ENCODE measurements at places on chromosomes 12 and 14. TPM values are rescaled to one million over a fixed set of nuclear protein-coding genes. Genes with fewer than 3 reads are reported as not detected.

DNA sequence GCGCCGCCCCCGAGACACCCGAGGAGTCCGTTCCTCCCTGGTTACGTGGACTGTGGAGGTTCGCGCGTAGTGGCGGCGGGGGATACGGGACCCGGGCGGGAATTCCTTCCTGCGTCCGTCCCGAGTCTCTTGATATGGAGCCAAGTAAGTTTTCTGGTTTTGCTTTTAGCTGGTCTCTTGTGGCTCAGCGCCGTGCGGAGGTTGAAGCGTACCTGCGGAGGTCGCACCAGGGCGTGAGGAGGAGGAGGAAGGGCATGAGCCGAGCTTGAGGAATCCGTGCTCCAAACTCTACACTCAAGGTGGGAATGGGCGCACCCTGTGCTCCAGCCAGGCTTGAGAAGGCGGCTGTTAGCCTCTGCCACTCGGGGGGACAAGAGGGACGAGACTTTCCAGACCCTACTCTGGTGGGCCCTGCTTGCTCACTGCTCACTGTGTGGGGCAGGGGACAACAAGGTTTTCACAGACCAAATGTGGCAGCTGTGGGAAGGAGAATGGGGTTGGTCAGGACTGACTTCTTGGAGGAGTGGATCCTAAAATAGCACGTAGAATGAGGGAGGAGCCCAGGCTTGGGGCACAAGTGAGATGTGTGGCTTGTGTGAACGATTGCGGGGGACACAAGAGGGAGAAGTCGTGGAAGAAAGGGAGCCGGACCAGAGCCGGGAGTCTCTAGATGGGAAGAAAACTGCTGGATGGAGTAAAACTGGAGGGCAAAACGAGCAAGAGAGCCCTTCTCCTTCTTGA is 577 bp downstream of the ATG101 start:
- no peak for DNase-seq
- H3K36me3 ChIP-seq = peaks cover 31% of the 10 kb centered on the region
- peak overlapping the region; percentile 97 for H3K4me3 ChIP-seq
- H3K27ac ChIP-seq = no peak overlapping the region
- H3K27me3 ChIP-seq = no peaks in the 10 kb centered on the region

GRCh38 chr14:68609012-68609411 is 183.9 kb downstream of the ZFP36L1 start:
- no peaks in the 10 kb centered on the region for H3K27me3 ChIP-seq
- H3K27ac ChIP-seq = no peak overlapping the region
- no peak overlapping the region for H3K4me3 ChIP-seq
- DNase-seq = no peak
- no peaks in the 10 kb centered on the region for H3K4me1 ChIP-seq
- H3K36me3 ChIP-seq = no peaks in the 10 kb centered on the region

GRCh38 chr14:95677179-95677835 is 8.9 kb upstream of the TCL1B start:
- H3K36me3 ChIP-seq = peaks cover 2% of the 10 kb centered on the region
- H3K27ac ChIP-seq = no peak overlapping the region
- DNase-seq = no peak
- H3K4me3 ChIP-seq = no peak overlapping the region
- H3K4me1 ChIP-seq = peaks cover 4% of the 10 kb centered on the region

DNA sequence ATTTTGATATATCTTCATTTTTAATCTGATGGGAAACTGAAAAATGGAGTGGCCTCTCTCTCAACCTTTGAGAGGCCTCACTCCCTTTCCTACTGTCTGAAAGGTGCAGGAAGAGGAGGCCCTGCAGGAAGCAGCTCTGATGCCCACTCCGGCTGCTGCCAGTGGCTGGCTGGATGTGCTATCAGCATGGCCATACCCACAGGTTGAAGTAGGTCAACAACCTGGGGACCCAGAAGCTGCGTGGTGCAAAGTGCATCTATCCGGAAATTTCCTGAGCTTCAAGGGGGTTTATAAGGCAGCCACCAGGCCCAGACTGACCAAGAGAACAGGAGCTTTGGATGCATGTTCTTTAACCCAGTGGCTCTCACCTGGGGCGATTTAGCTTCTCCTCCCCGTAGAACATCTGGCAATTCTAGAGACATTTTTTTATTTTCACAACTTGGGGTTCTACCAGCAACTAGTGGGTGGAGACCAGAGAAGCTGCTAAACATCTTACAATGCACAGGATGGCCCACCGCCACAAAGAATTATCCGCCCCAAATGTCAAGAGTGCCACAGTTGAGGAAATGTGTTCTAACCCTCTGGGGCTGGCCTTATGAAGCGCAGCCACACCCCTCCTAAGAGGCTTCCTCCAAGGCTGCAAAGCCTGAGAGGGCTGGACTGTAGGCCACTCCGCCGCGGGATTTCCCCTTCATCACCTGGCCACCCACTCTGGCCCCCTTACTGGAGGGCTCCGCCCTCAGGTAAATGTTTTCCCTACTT is 8.2 kb upstream of the BATF start:
- no peaks in the 10 kb centered on the region for H3K27me3 ChIP-seq
- no peak overlapping the region for H3K27ac ChIP-seq
- DNase-seq = no peak
- no peaks in the 10 kb centered on the region for H3K4me1 ChIP-seq
- H3K4me3 ChIP-seq = no peak overlapping the region

DNA sequence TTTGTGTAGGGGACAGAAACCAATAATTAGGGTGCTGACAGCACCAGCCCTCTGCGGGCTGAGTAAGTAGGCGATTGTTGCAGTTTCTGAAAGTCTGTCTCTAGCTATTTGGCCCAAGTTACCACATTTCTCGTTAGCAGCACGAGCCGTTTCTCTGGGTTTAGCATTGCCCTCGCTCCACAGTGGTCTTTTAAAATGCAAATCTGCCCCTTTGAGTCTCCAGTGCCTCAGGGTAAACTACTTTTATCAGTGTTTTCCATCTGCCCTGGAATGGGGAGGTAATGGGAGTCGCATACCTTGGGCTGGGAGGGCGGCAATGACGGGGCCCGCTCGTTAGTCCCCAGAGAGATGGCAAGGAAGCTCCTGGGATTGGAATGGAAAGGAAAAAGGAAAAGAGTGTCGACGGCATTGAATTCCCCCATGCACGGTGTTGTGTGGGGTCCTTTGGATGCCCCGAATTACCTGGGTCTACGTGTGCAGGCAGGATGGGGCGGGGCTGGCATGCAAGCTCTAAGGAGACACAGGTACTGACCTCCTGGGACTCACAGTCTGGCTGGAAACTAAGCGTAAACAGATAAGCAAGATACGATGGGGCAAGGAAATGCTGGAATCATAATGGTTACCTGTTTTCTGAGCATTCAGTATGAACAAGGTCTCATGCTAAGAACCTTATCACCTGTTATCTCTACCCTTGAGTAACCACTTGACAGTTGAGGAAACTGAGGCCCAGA is 131.8 kb upstream of the MAP1LC3B2 start:
- H3K27me3 ChIP-seq = no peaks in the 10 kb centered on the region
- H3K4me3 ChIP-seq = peak overlapping the region; percentile 69
- H3K4me1 ChIP-seq = peaks cover 2% of the 10 kb centered on the region
- H3K36me3 ChIP-seq = 0 out of 2 replicates have a peak, but pooled peaks cover 2% of the 10 kb centered on the region
- H3K27ac ChIP-seq = peak overlapping the region; percentile 66

GRCh38 chr12:53006810-53007309 is 604 bp downstream of the EIF4B start:
- peaks cover 5% of the 10 kb centered on the region for H3K4me1 ChIP-seq
- DNase-seq = peak; percentile 82
- peak overlapping the region; percentile 92 for H3K27ac ChIP-seq
- peaks cover 37% of the 10 kb centered on the region for H3K36me3 ChIP-seq

AQP2 gene
- not detected for total RNA-seq

RDH16 gene
- 0.31 TPM for total RNA-seq

ALDH2 gene
- total RNA-seq = 44.0 TPM

- DNase-seq = no peak
- no peak overlapping the region for H3K27ac ChIP-seq
- no peak overlapping the region for H3K4me3 ChIP-seq
Measured at GRCh38 chr12:84412226-84412625, 500.4 kb downstream of the SLC6A15 start.

NPFF gene
- not detected for total RNA-seq

TCTN2 gene
- total RNA-seq = 7.7 TPM

DNA sequence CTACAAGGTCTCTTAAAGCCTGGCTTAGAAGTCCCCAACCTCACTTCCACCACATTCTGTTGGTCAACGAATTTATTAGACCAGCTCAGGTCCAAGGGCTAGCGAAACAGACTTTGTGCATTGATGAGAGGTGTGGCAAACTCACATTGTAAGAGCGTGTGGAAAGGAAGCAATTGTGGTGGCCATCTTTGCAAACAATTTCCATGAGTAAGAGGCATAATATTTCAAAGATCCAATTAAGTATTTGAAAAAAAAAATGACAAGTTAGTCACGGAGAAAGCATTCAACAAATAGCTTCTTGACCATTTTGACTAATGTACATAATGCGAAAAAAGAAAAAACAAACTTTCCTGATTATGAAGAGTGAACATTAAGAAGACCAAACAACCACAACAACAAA is 7.4 kb downstream of the NR1H4 start:
- H3K27ac ChIP-seq = no peak overlapping the region
- H3K27me3 ChIP-seq = no peaks in the 10 kb centered on the region
- no peaks in the 10 kb centered on the region for H3K4me1 ChIP-seq
- no peaks in the 10 kb centered on the region for H3K36me3 ChIP-seq

KRT85 gene
- total RNA-seq = not detected

SLC35F4 gene
- total RNA-seq = not detected

GRCh38 chr12:26689281-26689841 is 143.6 kb downstream of the ITPR2 start:
- DNase-seq = no peak
- no peaks in the 10 kb centered on the region for H3K27me3 ChIP-seq
- no peak overlapping the region for H3K4me3 ChIP-seq
- H3K27ac ChIP-seq = no peak overlapping the region
- H3K36me3 ChIP-seq = peaks cover 14% of the 10 kb centered on the region

DNA sequence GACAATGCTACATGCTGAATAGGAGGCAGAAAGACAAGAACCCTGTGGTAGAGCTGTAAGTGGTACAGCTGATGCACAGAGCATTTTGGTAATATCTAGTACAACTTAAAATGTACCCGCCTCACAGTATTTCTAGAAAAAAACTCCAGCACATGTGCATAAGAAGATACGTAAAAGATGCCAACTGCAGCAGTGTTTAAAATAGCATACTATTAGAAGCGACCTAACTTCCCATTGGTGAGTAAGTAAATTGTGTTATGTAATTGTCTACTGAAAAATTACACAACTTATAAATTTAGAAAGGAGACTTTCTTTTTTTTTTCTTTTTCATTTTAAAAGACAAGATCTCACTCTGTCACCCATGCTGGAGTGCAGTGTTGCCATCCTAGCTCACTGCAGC is 114.3 kb upstream of the CAND1 start:
- H3K4me3 ChIP-seq = no peak overlapping the region
- H3K27ac ChIP-seq = no peak overlapping the region
- no peaks in the 10 kb centered on the region for H3K27me3 ChIP-seq
- H3K4me1 ChIP-seq = no peaks in the 10 kb centered on the region
- no peak for DNase-seq

KRT72 gene
- not detected for total RNA-seq

GRCh38 chr14:75273272-75274049 is 5.2 kb upstream of the FOS start:
- H3K4me3 ChIP-seq = no peak overlapping the region
- no peaks in the 10 kb centered on the region for H3K36me3 ChIP-seq
- no peak for DNase-seq
- no peak overlapping the region for H3K27ac ChIP-seq
- no peaks in the 10 kb centered on the region for H3K27me3 ChIP-seq
- H3K4me1 ChIP-seq = no peaks in the 10 kb centered on the region

BIN2 gene
- not detected for total RNA-seq

GRCh38 chr12:44774815-44775411 is 101.2 kb downstream of the NELL2 start:
- peaks cover 4% of the 10 kb centered on the region for H3K36me3 ChIP-seq
- H3K27me3 ChIP-seq = no peaks in the 10 kb centered on the region
- H3K27ac ChIP-seq = no peak overlapping the region
- no peak overlapping the region for H3K4me3 ChIP-seq
- H3K4me1 ChIP-seq = peaks cover 2% of the 10 kb centered on the region

P2RX2 gene
- 1.8 TPM for total RNA-seq

- peaks cover 11% of the 10 kb centered on the region for H3K4me1 ChIP-seq
- no peaks in the 10 kb centered on the region for H3K27me3 ChIP-seq
- no peak overlapping the region for H3K27ac ChIP-seq
- H3K4me3 ChIP-seq = no peak overlapping the region
- peak; percentile 81 for DNase-seq
Measured at GRCh38 chr14:103281496-103282231, 52.4 kb upstream of the EIF5 start.

GRCh38 chr14:75886636-75887348 is 95.0 kb downstream of the TGFB3 start:
- DNase-seq = no peak
- H3K36me3 ChIP-seq = peaks cover 3% of the 10 kb centered on the region
- H3K4me3 ChIP-seq = no peak overlapping the region

DNA sequence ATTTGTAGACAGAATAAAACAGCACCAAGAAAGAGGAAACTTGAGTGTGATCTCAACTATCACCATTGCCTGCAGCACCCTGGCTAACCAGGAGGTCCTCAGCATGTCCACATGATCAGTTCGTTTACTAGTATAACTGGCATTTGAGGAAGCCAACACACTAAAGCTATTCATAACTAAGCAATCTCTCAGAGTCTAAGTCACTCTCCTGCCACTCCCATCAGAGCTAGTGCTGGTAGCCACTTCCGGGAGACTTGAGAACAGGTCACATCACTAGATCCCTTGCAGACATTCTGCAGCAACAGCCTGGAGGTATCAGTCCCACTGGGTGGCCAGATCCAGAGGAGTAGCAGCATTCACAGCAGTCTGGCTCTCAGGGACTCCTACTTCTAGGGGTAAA is 352.9 kb upstream of the OR4E1 start:
- no peak overlapping the region for H3K27ac ChIP-seq
- no peaks in the 10 kb centered on the region for H3K27me3 ChIP-seq
- DNase-seq = no peak
- H3K36me3 ChIP-seq = no peaks in the 10 kb centered on the region

RASSF8 gene
- 40.6 TPM for total RNA-seq

UNC79 gene
- total RNA-seq = 2.8 TPM

- no peaks in the 10 kb centered on the region for H3K4me1 ChIP-seq
- H3K36me3 ChIP-seq = peaks cover 5% of the 10 kb centered on the region
- no peak overlapping the region for H3K27ac ChIP-seq
- H3K27me3 ChIP-seq = no peaks in the 10 kb centered on the region
Measured at GRCh38 chr12:111993292-111994150, 19.4 kb downstream of the TMEM116 start.

PPP1R1A gene
- 8.5 TPM for total RNA-seq

PTHLH gene
- total RNA-seq = 0.35 TPM

TCL1B gene
- 3.6 TPM for total RNA-seq

CLBA1 gene
- total RNA-seq = 2.4 TPM

DNA sequence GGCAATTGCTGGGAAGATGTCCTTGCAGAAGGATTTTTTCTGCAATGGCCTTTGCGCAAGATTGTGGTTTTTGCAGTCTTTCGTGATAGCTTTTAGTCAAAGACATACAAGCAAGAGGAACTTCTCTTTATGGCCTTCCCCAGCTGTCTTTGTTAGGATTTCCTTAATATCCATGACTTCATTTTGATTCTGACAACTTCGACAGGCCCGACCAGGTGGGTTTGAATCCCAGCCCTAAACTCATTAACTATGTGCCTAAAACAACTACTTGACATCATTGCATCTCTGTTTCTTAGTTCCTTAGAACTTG is 13.3 kb upstream of the VRK1 start:
- no peaks in the 10 kb centered on the region for H3K36me3 ChIP-seq
- no peak overlapping the region for H3K4me3 ChIP-seq
- H3K4me1 ChIP-seq = no peaks in the 10 kb centered on the region
- no peak overlapping the region for H3K27ac ChIP-seq
